ENCODE measurements at places on chromosomes 6 and 20.

DNA sequence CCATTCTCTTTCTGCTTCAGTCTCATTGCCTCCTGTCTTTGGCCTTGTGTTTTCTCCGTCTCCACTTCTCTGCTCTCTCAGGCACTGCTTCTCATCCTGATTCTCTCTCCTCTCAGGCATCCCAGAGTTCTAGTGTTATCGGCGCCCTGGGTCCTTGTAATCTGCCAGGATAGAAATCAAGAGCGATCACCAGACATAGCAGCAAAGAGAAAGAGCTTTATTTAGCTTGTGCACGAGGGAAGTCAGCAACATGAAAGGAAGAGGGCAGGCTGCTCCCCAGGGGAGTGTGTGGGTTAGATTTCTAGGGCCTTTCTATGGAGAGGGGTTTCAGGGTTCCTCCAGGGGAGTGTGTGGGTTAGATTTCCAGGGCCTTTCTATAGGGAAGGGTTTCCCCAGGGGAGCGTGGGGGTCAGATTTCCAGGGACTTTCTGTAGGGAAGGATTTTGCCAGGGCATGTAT lies 32.5 kb downstream of the SUN5 start:
- DNase-seq: peak; percentile 16

GRCh38 chr6:168179133-168179532 lies 100.1 kb upstream of the FRMD1 start:
- no peak for DNase-seq

- DNase-seq: no peak
Observed at GRCh38 chr6:145213614-145214013, 521.7 kb downstream of the EPM2A start.

- no peak for DNase-seq
Observed at GRCh38 chr20:14632906-14633305, 295.5 kb upstream of the FLRT3 start.

DNA sequence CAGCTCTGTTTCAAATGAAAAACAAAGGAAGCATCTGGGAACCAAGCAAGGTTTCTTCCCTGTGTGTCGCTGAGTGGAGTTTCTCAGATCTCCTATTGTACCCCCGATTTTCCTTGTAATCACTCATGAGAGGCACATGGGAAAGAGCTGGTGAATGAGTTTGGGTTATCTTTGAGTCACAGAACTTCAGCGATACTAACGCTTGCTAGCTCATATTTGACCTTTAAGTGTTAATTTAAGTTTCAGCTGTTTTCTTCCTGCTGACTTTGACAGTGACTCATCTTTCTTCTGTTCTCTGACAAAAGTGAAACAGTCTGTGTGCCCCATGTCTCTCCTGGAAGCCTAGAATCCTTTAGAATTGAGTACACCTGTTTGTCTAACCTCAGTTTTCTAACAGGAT lies 261.1 kb upstream of the RGS17 start:
- DNase-seq: no peak

GRCh38 chr6:154614101-154614500 lies 103.6 kb upstream of the CNKSR3 start:
- no peak for DNase-seq

DNA sequence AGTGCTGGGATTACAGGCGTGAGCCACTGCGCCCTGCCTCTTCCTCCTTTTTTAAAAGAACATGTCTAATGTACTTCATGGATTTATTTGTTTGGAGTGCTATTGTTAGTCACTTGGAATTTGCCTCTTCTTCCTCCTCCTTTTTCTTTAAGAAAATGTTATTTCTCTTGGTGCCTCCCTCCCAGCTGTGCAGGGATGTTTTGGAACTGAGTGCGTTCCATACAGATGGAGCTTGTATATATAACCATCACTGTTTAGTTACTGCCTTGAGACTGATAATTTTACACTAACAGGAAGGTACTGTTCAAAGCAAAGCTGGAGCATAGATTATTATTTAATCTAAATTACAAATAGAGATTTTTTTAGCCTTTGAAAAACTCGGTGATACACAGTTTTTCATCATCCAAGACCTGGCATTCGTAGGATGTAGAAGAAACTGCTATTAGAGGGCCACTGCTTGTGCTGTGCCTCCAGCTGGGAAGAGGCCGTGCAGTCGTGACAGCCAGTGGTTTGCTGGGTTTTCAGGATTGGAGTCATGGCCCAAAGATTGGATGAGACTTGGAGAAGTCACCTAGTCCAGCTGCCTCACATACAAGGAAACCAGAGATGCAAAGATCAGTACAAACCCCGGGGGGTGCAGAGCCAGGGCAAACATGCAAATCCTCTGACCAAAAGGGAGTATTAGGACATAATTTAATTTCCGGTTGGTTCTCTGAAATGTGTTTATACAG lies 123.1 kb downstream of the PLEKHG1 start:
- DNase-seq: no peak

DNA sequence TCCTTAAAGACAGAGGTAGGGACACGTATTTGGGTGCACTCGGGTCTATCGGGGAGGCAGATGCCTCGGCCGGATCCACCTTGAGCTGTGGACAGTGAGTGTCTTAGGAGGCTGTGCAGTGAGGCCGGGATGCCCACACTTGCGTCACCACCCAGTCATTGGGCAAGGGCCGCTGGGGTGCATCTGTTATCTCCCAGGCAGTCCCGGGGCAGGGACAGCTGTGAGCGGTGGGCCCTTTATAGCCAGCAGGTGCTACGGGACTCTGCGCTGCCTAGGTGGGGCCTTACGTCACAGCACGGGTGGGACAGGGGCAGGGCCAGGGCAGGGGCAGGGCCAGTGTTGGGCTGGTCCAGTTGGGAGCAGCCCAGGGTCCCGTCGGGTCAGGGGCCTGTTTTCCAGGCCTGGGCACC lies 689 bp upstream of the COL20A1 start:
- no peak for DNase-seq
